ENCODE measurements at places on chromosomes 2 and 18.

DNA sequence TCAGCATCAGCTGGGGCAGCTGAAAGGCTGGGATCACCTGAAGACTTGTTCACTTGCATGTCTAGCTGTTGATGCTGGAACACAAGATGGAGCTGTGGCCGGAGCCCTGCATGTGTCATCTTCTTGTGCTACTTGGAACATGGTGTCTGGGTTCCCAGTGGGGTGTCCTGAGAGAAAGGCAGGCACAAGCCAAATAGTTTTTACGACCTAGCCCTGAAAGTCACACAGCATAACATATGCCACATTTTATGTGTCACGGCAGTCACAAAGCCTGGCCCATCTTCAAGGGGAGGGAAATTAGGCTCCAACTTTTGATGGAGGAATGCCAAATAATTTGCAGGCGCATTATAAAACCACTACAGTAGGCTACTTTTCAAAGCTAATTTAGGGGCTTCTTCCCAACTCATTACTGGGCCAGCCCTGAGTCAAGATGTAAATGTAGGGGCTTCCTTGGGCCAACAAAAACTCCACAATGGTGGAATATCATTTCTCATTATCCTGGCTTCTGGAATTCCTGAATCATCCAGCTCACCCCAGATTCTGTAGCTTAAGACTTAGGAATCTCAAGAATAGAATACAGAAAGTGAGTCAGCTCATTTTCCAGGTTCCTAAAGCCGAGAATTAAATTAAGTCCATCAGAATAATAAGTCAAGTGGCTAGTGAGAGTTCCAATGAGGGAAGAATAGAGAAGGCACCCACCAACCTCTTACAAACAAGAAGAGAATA, 543.0 kb downstream of the TNS1 start:
- DNase-seq: no peak

DNA sequence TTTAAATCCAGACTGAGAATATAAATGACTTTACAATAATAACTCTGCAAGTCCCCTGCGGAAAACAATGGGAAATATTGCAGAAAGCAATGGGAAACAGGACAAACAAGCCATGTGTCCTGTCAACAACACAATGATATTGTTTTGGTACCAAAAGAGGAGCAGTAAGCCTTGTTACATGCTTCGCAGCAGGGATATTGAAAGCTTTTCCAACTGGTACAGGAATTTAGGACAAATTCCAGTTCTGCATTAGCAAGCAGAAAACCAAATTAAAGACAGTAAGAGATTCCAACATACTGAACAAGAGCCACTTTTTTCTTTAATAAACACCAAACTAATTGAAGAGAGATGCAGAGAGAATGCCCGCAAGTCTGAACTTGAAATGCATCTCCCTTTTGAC, 30.0 kb downstream of the FRZB start:
- no peak for DNase-seq

DNA sequence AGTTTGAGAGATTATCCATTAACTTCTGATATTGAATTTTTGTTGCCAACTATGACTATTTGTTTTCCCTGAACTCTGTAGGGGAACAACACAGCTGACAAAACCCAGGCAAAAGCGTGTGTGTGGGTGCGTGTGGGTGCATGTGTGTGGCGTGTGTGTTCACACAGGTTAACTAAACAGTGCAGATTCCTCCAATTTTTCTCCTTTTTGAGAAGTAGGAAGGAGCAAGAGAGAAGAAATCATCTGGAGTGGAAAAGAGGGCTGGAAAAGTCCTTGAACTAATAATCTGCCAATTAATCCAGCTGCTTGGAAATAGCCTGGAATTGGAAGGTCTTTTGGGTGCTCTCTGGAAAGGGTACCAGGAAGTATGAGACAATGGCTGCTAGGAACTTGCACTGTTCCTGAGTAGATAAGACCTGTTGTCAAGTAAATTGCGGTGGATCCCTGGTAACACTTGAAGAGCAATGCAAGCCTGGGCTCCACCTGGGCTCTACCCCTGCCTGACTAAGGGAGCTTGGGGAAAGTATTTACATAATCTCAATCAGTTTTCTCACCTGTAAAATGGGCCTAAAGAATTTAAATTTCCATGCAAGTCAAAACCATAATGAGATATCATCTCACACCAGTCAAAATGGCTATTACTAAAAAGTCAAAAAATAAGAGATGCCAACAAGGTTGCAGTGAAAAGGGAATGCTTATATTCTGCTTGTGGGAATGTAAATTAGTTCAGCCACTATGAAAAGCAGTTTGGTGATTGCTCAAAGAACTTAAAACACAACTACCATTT, 40.5 kb upstream of the IL1R1 start:
- DNase-seq: no peak

DNA sequence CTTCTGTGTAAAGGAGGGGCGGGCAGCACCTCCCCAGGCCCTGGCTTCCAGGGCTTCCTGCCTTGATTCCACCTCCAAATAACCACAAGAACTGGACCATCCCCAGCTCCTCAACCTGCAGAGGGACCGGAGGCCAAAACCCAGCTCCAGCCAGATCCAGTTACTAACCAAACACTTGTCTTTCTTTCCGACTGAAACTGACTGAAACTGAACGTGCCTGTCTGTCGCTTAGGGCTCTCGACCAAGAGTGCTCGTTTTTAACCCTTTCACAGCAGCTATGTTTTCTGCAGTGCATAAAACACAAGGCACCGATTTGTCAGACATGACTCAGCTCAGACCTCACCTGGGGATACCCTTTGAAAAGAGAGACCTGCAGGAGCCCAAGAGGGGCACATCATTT, 249.9 kb upstream of the SIX2 start:
- DNase-seq: no peak

DNA sequence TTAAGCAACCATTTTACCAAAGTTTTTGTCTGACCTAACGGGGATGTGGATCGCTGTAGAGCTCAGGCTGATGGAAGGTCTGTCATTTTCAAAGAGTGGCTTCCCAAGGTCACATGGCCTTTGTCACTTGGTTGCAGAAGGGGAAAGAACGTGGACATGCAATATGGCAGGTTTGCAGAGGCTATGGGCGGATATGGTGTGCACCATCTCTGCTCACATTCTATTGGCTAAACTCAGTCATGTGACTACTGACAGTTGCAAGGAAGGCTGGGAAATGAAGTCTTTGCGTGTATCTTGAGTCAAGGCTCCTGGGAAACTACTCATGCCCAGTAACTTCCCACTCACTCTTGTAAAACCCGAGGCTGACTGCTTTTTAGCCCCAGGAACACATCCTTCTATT, 96.8 kb downstream of the ST6GAL2 start:
- DNase-seq: no peak

GRCh38 chr18:57148263-57148662, 1.4 kb downstream of the BOD1L2 start:
- DNase-seq: no peak

DNA sequence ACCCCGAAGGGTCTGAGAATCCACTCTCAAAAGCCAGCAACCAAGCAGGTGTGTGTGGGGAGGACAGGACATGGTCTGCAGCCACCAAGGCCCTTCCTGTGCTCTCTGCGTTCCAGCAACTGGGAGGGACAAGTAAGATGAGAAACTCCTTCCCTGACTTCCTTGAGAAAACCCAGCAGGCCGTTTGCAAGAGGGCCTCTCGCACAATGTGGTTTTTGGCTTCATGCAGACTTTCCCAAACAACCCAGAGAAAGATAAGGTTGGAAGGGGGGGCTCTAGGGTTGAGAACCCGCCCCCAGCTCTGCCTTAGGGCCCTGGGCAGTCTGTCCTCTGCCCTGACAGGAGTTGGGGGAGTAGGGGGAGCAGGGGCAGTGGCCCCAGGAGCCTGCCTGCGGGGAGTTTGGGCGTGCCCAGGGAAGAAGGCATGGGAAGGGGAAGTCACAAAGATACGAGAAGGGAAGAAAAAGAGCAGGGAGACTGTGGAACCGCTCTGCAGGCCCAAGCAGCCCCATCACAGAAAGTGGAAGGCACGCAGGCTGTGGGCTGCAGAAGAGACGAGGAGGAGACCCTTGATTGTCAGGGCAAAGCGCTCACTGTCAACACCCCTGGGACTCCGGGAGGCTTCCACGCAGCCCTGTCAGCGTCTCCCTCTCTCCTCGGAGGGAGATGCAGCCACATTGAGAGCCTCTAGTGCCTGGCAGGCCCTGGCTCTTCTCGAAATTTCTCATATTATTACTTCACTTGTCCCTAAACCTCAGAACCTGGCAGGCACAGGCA, 99.8 kb downstream of the SMAD7 start:
- DNase-seq: no peak

- no peak for DNase-seq
Observed at GRCh38 chr2:15159751-15160177, 401.4 kb downstream of the NBAS start.

GRCh38 chr2:99708231-99708630, 218.4 kb upstream of the REV1 start:
- DNase-seq: no peak

GRCh38 chr2:150812664-150813367, 325.3 kb upstream of the RND3 start:
- no peak for DNase-seq

GRCh38 chr2:6866275-6866671, 566 bp upstream of the CMPK2 start:
- peak; percentile 14 for DNase-seq

- DNase-seq: no peak
Observed at GRCh38 chr2:12770300-12770968, 53.7 kb downstream of the TRIB2 start.

DNA sequence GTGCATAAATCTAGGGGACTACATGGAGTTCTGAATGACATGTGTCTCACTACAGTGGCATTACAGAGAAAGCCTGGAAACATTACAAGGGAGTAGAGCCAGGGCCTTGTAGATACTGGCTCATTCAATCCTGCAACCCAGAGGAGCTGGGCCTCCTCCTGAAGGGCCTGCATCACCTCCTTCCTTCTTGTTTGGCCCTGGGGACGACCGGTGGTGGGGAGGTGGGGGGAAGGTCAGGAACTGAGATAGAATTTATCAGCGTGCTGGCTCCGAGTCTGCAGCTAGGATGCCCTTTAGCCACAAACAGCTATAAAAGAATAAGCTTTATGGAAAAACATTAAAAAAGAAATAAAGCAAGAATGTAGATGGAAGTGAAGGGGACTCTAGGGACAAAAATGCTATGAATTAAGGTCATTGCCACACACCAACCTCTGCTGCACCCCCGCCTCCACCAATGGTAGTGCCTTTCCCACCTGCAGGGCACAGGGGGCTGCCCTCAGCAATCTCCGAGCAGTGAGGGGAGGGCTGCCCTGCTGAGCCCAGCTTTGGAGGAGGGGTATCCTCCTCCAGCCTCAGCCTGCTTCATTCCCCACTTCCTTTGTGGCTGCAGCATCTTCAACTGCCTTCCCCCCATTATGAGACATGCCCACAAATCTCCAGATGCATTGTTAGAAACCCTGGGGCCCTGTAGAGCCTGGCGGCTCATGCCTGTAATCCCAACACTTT, 149.0 kb downstream of the MSH2 start:
- no peak for DNase-seq

GRCh38 chr18:62898359-62898758, 183.0 kb downstream of the PHLPP1 start:
- DNase-seq: no peak

DNA sequence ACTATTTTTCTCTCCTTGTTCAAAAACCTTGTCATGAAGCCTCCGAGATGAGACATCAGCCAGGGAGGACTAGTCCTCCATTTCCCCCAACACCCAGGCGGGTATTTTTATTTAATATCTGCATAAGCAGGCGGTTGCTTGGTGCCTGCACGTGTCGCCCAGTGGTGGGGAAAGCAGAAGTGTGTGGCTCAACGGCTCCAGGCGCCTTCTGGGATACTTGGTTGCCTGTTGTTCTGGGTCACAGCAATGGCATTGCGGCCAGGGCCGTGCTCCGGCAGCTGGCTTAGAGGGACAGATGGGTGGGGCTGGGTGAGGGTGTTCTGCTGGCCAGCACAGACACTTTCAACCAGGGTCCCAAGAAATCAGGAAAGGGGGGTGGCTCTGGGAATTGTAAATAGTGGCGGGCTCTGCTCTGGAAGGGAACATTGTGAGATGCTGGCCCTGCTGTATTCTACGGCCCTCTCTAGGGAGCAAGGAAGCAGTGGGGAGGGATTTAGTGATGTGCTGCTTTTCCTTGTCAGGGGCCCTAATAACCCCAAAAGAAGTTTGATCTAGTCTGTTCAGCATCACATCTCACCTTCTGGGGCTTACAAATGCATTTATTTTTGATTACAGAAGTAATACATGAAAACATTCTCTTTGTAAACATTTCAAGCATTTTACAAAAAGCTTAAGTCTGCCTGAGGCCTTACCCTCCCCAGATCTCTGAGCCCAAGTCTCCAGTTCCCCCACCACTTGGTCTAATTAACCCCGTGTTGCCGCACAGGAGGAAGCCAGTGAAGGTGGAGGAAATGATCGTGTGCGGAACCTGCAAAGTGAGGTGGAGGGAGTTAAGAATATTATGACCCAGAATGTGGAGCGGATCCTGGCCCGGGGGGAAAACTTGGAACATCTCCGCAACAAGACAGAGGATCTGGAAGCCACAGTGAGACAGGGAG, 1.1 kb downstream of the VAMP8 start:
- no peak for DNase-seq

DNA sequence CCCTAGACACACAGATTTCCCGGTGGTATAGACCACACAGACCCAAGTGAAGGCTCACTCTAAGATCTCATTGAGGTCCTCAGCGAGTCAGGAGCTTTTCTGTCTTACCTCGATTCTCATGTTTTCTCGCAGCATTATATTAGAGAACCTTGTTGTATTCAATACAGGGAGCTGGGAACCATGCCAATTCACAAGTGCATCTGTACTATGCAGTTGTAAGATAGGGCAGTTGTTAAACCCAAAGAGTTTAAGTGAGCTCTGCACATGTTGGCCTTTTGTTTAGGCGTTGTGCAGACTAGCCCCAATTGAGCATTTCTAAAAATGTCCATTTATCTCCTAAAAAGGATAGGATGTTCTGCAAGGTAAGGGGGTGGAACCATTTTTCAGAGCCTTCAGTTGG, 59.6 kb downstream of the FEZ2 start:
- DNase-seq: no peak

DNA sequence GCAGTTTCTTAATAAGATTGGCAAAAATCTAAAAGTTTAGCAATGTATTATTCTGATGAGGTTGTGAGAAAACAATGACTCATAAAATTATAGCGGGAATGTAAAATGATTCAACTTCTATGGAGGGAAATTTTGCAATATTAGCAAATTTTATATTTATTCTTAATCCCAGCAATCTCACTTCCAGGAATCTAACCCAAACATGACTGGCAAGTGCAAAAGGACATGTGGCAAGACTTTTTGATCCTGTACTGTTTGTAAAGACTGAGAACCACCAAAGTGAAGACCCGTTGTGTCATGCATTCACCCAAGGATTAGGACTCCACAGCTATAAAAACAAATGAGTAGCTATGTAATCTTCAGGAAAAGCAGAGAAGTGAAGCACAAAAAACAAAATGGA, 234.8 kb upstream of the KYNU start:
- DNase-seq: no peak

DNA sequence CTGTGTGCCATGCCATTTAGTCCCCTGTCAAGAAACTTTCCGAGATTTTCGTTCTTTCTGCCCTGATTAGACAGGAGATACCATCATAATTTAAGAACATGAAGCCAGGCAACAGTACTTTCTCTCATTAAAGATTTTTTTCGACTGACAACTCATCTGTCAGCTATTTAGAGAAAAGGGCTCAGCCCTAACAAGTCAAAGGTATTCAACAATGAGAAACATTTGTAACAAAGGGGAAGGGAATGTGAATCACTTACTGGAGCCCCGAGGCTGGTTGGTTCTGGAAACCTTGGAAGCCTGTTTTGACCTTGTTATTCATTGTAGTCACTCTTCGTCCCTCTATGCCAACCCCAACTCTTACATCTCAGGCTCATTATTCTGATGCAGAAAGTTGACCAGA, 199.4 kb downstream of the SPP2 start:
- DNase-seq: no peak

Measured in effector memory CD8-positive, alpha-beta T cell (primary cell).